PC-9 (cell line): ENCODE measurements at places on chromosomes 7 and 10.

DNA sequence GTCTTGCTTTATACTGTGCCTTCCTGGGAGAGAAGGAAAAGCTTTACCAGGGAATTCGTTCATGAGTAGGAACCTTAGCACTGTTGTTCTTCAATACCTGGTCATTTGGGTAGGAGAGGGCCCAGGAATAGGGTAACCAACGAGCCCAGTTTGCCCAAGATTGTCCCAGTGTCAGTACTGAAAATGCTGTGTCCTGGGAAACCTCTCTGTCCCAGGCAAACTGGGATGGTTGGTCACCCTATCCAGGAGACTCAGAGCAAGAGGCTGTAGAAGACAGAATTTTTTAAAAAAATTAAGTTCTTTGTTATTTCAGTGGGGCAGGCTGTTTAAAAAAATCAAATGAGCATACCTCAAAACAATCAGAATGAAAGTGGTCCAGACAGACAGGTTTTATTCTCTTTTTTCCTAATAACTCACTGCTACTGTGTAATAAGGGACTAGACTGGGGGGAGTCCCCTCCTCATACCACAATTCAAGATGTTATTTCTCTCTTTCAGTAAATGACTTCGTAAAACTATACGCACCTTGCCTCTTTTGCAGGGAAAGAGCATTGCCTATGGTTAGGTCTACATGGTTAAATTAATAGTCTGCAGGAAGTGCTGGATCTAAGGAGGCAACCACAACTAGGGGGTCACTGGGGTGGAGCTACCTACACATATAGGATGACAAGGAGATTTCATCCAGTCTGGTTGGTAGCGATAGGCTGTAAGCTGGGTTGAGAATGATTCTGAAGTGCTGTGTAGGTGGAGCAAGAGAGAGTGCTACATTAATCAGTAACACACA is 41.1 kb upstream of the FAM133B start:
- no peak for DNase-seq

DNA sequence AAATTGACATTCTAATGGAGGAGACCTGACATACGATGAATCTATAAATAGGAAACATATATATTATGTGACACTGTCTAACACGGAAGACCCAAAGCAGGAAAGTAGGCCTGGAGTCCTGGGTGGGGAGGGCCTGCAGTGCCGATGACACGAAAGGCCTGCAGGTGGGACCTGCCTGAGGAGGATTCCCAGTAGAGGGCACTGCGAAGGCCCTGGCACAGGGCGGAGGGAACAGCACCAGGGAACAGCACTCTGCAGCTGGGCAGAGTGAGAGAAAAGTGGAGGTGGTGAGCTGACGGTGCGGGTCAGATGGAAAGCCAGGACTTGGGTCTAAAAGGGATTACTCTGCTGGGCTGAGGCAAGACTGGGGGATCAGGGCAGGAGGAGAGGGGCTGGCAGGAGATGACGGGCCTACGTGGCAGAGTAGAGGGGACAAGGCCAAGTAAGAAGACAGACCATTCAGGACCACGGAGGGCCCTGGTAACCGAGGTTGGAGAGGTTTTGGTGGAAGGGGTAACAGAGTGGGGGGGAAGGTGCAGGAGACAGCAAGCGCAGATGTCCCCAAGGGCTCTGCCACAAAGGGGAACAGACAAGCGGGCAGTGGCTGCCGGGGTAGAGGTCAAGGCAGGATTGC is 8.1 kb downstream of the ZNF746 start:
- DNase-seq, result no peak

- no peak for DNase-seq
Observed at GRCh38 chr10:123746061-123746460, 79.9 kb downstream of the GPR26 start.

DNA sequence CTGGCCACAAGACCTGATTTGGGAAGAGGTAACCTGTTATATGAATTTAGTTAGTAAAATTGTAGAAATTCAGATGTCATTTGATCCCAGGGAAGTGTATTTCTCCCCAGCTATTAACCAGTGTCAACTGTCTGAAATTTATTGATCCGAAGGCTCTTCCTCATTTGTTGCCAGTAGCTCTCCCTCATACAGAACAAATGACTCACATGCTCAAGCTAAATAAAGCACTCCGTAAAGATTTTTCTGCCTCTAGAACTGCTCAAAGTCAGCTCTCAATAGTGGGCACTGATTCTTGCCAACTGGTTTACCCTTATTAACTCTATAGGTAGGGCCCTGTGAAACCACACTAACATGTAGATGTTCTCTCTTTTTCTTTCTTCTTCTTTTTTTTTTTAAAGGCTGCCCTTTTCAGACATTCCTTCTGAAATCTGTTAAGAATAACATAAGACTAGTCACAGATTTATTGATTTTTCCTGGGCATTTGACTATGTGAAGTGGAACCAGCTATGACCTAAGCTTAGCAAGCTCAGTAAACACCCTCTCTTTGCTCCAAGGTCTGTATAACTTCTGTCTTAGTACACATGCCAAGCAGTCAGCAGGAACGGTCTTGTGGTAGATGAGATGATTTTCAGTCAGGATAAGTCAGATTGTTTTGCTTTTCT is 21.8 kb downstream of the RPA3 start:
- no peak for DNase-seq

DNA sequence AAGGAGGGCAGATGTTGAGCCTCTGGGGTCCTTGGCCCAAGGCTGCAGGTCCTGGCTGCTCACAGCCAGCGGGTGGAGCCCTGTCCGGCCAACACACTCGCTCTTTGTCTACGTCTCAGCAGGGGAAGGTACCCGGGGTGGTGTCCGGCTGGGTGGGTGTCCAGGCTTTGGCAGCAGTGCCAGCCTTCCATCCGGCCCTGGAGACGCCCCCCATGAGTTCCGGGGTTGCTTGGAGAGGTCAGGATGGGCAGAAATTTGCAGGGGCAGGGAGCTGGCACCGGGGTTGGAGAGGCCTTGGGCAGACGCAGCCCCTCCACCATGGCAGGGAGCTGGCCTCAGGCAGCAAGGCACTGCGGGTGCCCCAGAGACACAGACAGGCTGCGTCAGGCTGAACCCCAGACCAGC is 42.2 kb upstream of the ELN start:
- DNase-seq, result no peak

DNA sequence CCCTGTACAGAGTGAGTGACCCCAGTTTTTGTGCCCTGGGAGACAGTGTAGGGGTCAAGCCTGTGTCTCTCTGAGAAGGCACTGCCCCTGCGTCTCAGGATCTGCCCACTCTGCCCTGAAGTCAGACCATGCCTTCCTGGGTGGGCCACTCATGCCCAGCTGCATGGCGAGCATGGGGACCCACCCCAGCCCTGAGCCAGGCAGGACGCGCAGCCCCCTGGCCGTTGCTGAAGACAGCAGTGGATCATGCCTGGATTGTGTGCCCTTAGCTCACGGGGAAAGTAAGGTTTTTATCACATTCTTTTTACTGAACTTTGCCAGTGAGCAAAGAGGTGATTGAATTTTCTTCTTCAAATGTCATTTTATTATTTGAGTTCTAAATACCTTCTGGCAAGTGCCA is 66.2 kb downstream of the WDR37 start:
- DNase-seq, result no peak
